ENCODE measurements at places on chromosomes 1 and 21.
A peak's percentile ranks its signal among the peaks of the same experiment; 100 is the strongest.

DNA sequence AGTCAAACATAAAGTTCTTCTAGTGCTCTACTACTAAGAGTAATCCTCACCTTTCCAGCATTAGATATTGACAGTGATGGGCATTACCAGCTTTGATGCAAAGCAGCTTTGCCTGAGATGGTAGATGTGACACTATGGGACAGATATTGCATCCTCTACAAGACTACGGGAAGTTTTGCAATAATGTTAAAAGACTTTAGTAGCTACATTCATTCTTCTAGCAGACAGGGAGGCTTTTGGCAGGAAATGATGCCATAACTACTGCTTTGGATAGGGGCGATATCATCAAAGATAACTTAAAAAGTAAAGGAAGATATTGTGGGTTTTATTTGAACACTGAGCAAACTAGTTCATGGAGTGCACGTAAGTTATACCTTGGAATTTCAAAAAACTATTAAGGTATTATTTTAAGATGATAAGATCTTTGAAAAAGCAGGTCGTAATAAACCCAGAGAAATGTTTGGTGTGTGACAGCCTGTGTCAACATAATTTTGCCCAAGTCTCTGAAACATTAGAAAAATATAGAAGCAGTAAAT lies 368.3 kb upstream of the TMPRSS15 start:
- DNase-seq, result no peak

- DNase-seq, result no peak
Observed at GRCh38 chr1:9351654-9352271, 59.1 kb downstream of the SPSB1 start.

DNA sequence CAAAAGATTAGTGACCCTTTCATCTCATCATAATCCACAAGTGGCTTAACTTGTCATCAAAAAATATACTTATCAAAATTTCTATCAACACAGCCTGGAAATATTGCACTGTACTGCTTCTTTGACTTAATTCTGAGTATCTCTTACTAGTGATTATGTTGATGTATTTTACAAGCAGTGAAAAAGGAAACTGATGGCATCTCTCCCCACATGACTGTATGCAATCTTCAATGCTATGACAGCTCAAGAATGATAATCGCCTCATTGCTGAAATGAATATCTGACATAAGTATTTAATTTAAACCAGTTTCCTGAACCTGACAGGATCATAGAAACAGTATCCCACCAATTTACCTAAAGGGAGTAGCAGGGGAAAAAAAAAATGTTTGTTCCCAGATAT lies 79.5 kb downstream of the DPYD start:
- DNase-seq, result peak; percentile 29

DNA sequence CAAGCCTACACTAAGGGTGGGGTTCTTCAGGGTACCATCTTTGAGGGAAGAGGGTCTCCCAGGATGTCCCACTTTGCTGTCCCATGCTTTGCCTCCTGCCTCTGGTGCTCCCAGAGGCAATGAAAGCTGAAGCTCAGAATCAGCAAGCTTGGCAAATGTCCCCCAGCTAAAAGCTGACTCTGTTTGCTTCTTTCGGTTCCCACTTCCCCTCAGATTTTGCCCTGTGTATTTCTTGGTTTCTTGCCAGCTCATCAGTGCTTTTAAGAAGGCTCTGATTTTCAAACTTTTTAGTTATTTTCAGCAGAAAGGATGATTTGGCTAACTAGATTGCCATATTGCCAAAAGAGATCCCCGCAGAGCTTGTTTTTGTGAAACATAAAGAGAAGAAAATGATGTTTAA lies 33.1 kb upstream of the COG2 start:
- DNase-seq, result no peak

- no peak for DNase-seq
Observed at GRCh38 chr1:54795841-54796468, 5.2 kb downstream of the TTC22 start.

DNA sequence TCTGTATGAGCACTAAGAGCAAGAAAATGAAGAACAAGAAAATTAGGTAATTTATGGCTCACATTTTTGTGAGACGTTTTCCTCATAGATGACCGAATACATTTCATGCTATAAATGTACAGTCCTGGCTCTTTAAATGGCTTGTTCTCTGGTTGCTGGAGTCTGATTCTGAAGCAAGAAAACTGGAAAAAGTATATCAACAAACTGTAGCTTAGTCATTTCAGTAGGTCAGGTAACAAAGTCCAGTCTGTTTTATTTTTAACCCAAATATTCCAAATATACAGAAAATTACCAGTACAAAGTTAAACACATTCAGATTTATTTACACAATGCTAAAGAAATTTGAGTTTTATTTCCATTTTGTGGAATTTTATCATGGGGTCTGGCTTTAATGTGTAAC lies 2.5 kb upstream of the MYBPHL start:
- DNase-seq, result no peak

All from hematopoietic multipotent progenitor cell treated with erythropoietin and hydrocortisone succinate and interleukin-3 and kit ligand, for 4 days (in vitro differentiated cells).